ENCODE measurements at places on chromosomes 3 and 15.
A peak's percentile ranks its signal among the peaks of the same experiment; 100 is the strongest.

DNA sequence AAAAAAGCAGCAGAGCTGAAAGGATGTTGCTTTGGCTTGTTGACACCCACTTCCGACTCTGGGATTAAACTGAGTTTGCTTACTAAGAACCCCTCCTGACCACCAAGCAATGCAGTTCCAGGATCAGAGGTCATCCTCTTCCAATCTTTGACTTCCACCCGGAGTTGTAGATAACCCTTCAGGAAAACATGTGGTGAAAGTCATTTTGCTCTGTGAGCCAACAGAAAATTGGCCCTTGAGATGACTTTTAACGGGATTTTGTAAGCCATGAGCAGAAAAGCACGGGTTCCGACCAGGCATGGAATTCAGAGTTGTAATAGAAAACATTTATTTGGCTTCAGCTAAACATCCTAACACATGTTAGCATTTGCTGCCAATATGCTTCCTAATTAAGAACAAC, 171.6 kb upstream of the NR2F2 start:
- peak; percentile 69 for DNase-seq
- peak overlapping the region; percentile 70 for H3K27ac ChIP-seq
- no peaks in the 10 kb centered on the region for H3K27me3 ChIP-seq
- H3K4me3 ChIP-seq = no peak overlapping the region
- H3K4me1 ChIP-seq = peaks cover 6% of the 10 kb centered on the region

- no peak for DNase-seq
- H3K36me3 ChIP-seq = no peaks in the 10 kb centered on the region
- no peak overlapping the region for H3K27ac ChIP-seq
- H3K4me3 ChIP-seq = no peak overlapping the region
- H3K4me1 ChIP-seq = no peaks in the 10 kb centered on the region
Observed at GRCh38 chr3:157335233-157336076, 101.2 kb upstream of the PTX3 start.

- H3K36me3 ChIP-seq = peaks cover 25% of the 10 kb centered on the region
- H3K4me1 ChIP-seq = peaks cover 62% of the 10 kb centered on the region
- H3K27ac ChIP-seq = peak overlapping the region; percentile 99
- no peaks in the 10 kb centered on the region for H3K27me3 ChIP-seq
- DNase-seq = no peak
Observed at GRCh38 chr15:65062726-65063125, 5.1 kb downstream of the RASL12 start.

GRCh38 chr3:53804697-53805462, 41.3 kb downstream of the CHDH start:
- no peak overlapping the region for H3K4me3 ChIP-seq
- H3K27me3 ChIP-seq = no peaks in the 10 kb centered on the region
- no peak for DNase-seq
- H3K27ac ChIP-seq = no peak overlapping the region

- H3K27ac ChIP-seq = peak overlapping the region; percentile 92
- no peaks in the 10 kb centered on the region for H3K27me3 ChIP-seq
- peak; percentile 60 for DNase-seq
- peak overlapping the region; percentile 90 for H3K4me3 ChIP-seq
Observed at GRCh38 chr3:159763602-159764489, 224.8 kb upstream of the IL12A start.

GRCh38 chr3:194868831-194869230, 183.1 kb downstream of the FAM43A start:
- no peak overlapping the region for H3K4me3 ChIP-seq
- no peaks in the 10 kb centered on the region for H3K36me3 ChIP-seq
- H3K4me1 ChIP-seq = no peaks in the 10 kb centered on the region
- DNase-seq = no peak

DNA sequence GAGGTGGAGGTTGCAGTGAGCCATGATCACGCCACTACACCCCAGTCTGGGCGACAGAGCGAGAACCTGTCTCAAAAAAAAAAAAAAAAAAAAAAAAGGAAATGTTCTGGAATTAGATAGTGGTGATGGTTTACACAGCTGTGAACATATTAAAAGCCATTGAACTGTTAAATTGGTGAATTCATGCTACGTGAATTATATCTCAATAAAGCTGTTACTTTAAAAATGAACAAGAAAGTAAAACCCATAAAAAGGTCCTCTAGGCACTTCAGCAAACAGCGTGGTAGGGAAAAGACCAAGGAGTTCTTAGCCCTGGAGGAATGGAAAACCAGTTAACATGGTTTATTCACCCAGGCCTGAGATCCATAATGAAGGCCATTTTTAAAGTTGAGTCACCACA, 180.1 kb downstream of the ATG7 start:
- no peak for DNase-seq
- H3K4me3 ChIP-seq = no peak overlapping the region
- H3K27me3 ChIP-seq = no peaks in the 10 kb centered on the region
- H3K36me3 ChIP-seq = no peaks in the 10 kb centered on the region
- H3K4me1 ChIP-seq = no peaks in the 10 kb centered on the region
- no peak overlapping the region for H3K27ac ChIP-seq

DNA sequence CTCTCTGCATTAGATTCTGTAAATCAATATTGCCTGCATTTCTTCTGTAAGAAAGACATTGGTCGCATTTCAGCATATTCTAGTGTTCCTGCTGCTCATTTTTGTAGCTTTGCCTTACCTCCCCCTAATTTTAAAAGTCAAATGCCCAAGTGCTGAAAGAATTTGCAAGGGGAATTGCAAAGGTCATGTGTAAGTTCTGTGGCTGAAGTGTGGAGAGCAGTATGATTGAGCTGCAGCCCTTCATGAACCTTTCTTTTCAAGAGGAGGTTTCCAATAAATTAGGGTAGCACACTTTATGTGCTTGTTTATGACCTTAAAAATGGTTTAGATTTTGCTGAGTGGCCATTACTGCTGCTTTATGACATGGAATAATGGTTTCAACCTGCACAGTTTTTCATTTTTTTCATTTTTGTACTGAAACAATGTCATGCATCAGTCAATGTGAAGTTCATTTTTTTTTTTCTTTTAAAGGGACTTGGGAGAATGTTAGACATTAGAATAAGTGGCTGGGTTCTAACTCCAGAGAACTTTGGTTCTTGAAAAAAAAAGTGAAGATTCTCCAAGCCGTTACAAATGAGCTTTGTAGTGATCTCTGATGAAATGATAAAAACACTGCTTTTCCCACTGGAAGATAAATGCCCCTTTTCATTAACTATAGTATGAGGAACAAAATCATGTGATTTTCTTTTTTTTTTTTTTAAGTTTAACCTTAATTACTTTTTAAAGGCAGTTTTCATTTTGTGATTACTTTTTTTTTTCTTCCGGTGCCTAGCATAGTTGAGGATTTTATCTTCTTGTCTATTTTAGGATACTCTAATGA, 99.6 kb downstream of the MITF start:
- H3K27me3 ChIP-seq = no peaks in the 10 kb centered on the region
- H3K27ac ChIP-seq = no peak overlapping the region
- no peak for DNase-seq

- no peaks in the 10 kb centered on the region for H3K36me3 ChIP-seq
- no peak overlapping the region for H3K27ac ChIP-seq
- no peak for DNase-seq
- no peak overlapping the region for H3K4me3 ChIP-seq
- H3K27me3 ChIP-seq = no peaks in the 10 kb centered on the region
Observed at GRCh38 chr3:86948822-86949221, 42.1 kb downstream of the VGLL3 start.

- no peak overlapping the region for H3K27ac ChIP-seq
- no peaks in the 10 kb centered on the region for H3K27me3 ChIP-seq
- no peaks in the 10 kb centered on the region for H3K4me1 ChIP-seq
- H3K36me3 ChIP-seq = no peaks in the 10 kb centered on the region
- no peak overlapping the region for H3K4me3 ChIP-seq
Observed at GRCh38 chr3:118936811-118937210, 97.8 kb downstream of the IGSF11 start.

GRCh38 chr3:64109438-64109837, 86.1 kb upstream of the PSMD6 start:
- no peaks in the 10 kb centered on the region for H3K27me3 ChIP-seq
- no peak for DNase-seq
- no peaks in the 10 kb centered on the region for H3K36me3 ChIP-seq
- no peak overlapping the region for H3K27ac ChIP-seq
- H3K4me3 ChIP-seq = no peak overlapping the region

GRCh38 chr15:70320482-70320881, 222.8 kb upstream of the TLE3 start:
- H3K27ac ChIP-seq = peak overlapping the region; percentile 30
- H3K36me3 ChIP-seq = no peaks in the 10 kb centered on the region
- H3K27me3 ChIP-seq = no peaks in the 10 kb centered on the region
- H3K4me1 ChIP-seq = peaks cover 40% of the 10 kb centered on the region

GRCh38 chr3:25663869-25664811, 567 bp downstream of the TOP2B start:
- H3K4me1 ChIP-seq = no peaks in the 10 kb centered on the region
- H3K36me3 ChIP-seq = no peaks in the 10 kb centered on the region
- peak overlapping the region; percentile 98 for H3K27ac ChIP-seq
- no peaks in the 10 kb centered on the region for H3K27me3 ChIP-seq

DNA sequence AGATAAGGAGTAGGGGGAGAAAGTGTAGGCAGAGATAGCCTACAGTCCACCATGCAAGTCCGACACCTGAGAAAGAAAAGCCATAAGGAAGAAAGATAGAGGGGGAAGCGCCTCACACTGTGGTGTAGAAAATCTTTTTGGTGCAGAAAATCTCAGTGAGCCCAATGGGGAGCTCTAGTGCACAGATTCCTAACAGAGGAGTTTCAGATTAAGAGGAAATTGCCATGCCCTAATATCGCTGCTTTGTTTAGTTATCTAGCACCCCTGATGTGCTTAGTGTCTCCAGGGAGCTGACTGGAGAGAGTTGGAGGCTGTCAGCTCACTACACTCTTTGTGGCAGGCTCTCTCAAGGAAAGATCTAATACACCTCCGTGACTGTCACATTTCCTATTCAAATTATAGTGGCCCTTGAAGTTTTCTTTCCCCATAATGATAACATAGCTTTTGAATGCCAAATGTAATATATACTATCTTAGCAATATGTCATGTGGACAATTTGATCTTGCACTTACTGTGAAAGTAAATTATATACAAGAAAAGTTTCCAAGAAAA, 33.7 kb downstream of the CGGBP1 start:
- no peaks in the 10 kb centered on the region for H3K4me1 ChIP-seq
- H3K27me3 ChIP-seq = no peaks in the 10 kb centered on the region
- no peak for DNase-seq

DNA sequence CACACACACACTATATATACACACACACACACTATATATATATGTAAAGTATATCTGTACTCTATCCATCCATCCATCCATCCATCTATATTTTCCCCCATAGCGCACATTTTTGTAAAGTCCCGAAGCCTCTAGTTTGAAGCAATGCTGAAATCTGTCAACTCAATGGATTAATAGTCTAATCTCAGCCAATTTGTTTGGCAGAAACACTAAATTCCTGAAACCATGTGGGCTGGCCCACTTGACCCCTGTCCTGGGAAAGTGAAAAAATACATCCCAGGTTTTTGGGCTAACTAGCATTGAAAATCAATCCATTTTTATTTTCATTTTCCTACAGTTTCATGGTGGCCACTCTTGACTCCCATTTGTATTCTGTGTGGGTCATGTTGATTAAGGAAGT, 166.7 kb downstream of the SLCO3A1 start:
- peaks cover 19% of the 10 kb centered on the region for H3K4me1 ChIP-seq
- H3K27ac ChIP-seq = no peak overlapping the region
- DNase-seq = no peak
- H3K36me3 ChIP-seq = no peaks in the 10 kb centered on the region
- no peak overlapping the region for H3K4me3 ChIP-seq
- no peaks in the 10 kb centered on the region for H3K27me3 ChIP-seq

DNA sequence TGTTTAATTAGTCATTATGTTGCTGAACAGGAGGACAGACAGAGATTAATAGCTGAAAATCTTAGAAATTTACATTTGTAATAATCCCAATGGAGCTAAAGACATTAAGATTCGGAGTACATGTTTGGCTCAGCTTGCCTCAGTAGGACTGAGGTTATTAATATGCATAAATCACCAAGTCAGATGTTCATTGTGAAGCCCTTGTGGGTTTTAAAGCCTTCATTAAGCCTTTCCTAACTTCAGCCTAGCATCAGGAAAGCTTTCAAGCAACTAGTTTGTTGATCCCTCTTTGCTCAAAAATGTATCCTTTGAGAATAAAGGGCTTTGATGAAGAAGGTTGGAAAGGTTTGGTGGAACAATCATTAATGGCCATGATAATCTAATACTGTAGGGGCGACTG, 178.2 kb upstream of the CGNL1 start:
- no peak overlapping the region for H3K4me3 ChIP-seq
- H3K4me1 ChIP-seq = peaks cover 8% of the 10 kb centered on the region
- H3K36me3 ChIP-seq = peaks cover 9% of the 10 kb centered on the region
- no peak overlapping the region for H3K27ac ChIP-seq
- no peaks in the 10 kb centered on the region for H3K27me3 ChIP-seq

DNA sequence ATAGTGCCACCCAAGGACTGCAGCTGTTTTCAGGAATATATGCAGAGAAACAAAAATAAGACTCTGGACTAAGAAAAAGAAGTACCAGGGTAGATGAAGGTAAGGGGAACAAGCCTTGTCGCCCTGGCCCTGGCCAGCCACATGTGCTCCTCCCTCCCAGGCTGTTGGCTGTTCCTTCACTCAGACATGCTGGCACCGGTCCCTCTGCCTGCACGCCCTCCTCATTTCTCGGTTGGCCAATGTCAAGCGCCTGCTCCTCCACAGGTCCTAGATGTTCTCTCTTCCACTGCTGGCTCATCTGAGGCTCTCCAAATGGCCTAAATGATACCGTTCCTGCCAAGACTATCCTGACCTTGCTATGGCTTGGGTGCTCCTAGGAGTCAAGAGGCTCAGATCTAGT, 288.4 kb upstream of the LYSMD4 start:
- no peaks in the 10 kb centered on the region for H3K4me1 ChIP-seq
- H3K27ac ChIP-seq = no peak overlapping the region
- H3K4me3 ChIP-seq = no peak overlapping the region
- H3K27me3 ChIP-seq = no peaks in the 10 kb centered on the region
- peak; percentile 78 for DNase-seq

GRCh38 chr3:50160561-50160983, 5.4 kb downstream of the SEMA3F start:
- H3K4me1 ChIP-seq = peaks cover 95% of the 10 kb centered on the region
- DNase-seq = no peak
- no peaks in the 10 kb centered on the region for H3K27me3 ChIP-seq
- H3K36me3 ChIP-seq = peaks cover 10% of the 10 kb centered on the region

- DNase-seq = no peak
- no peaks in the 10 kb centered on the region for H3K27me3 ChIP-seq
- H3K27ac ChIP-seq = no peak overlapping the region
Observed at GRCh38 chr3:60829058-60829457, 422.2 kb downstream of the FHIT start.

- H3K27me3 ChIP-seq = no peaks in the 10 kb centered on the region
- no peaks in the 10 kb centered on the region for H3K4me1 ChIP-seq
- DNase-seq = no peak
- H3K27ac ChIP-seq = no peak overlapping the region
- no peak overlapping the region for H3K4me3 ChIP-seq
Observed at GRCh38 chr3:85142626-85143025, 183.8 kb downstream of the CADM2 start.

DNA sequence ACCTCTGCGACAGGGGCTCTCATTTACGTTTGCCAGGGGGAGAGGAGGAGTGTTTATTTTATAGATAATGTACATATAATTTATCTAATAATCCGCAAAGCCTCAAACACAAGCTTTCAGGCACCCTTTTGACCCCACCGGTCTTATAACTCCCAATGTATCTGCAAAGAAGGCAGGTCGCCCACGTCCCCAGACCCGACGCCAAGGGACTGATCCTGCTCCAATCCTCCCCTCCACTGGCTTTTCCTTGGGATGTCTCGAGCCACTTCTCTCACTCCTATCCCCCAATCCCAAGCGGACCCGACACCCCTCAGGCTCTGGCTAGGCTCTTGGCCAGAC, 452 bp downstream of the DCP1A start:
- H3K27me3 ChIP-seq = no peaks in the 10 kb centered on the region
- peak overlapping the region; percentile 93 for H3K27ac ChIP-seq
- H3K4me3 ChIP-seq = peak overlapping the region; percentile 95
- peaks cover 12% of the 10 kb centered on the region for H3K4me1 ChIP-seq
